Stimulated activated CD8-positive, alpha-beta memory T cell treated with anti-CD3 and anti-CD28 coated beads, Interleukin-4, amount 100 ng/mL, for 1 hour (primary cell): ENCODE measurements at places on chromosomes 2 and 18.

DNA sequence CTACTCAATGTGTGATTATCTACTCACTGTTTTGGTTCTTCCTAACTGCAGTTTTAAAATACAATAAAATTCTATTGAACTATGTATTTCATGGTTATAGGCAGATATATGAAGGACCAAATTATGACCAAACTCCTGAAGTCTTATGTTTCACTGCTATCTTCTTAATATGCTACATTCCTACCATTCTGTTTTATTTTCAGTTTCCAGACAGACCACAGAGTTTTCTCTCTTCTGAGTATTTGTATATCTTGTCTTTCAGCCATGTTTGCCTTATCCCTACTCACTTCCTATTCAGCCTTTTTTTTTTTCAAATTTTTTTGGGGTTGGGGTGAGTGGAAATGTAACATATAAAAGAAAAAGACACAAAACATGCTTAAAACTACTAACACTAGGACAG lies 6.3 kb downstream of the RFTN2 start:
- no peak for DNase-seq

DNA sequence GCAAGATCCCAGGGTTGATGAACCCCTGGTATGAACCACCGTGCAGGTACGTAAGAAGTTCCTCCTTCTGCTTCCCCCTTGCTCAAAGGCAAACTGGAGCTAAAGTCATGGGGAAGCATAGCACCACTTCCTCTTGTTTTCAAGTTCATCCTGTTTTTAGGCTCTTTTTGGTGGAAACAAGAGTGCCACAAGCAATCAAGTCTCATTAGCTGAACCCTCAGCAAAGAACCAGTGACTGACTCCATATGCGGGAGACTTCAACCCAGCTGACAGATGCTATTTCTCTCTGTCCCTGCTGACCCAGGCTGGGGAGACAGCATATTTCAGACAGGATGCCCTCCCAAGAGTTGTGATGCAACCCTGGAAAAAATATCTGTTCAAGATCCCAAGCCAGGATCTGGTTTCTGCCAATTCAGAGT lies 47.7 kb downstream of the BCL2 start:
- no peak for DNase-seq

- DNase-seq: no peak
Measured at GRCh38 chr2:118846953-118847761, at the start of gene EN1. Gene EN1 (minus strand): TSS chr2:118847648. CDS start chr2:118847167, 481 bp downstream.

GRCh38 chr18:76376668-76377358 lies 118.2 kb downstream of the ZNF516 start:
- no peak for DNase-seq

DNA sequence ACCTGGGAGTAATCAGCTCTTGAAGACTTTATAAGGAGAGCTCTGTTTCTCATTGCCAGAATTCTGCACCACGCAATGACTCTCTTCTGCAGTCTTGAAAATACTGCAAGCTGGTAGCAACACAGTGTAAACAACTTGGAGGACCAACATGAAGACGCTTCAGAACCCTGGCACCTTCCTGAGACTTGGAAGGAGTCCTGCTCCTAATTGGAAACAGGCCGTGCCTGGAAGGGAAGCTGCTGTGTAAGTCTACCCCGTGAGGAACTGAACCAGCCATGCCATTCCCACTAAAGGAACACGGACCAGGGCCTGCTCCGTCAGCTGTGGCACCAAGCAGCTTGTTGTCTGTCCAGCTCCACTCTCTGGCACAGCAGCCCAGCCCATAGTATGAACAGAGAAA lies 171.1 kb downstream of the PAX3 start:
- DNase-seq: no peak

- no peak for DNase-seq
Measured at GRCh38 chr18:58009166-58009565, 34.9 kb upstream of the NEDD4L start.

DNA sequence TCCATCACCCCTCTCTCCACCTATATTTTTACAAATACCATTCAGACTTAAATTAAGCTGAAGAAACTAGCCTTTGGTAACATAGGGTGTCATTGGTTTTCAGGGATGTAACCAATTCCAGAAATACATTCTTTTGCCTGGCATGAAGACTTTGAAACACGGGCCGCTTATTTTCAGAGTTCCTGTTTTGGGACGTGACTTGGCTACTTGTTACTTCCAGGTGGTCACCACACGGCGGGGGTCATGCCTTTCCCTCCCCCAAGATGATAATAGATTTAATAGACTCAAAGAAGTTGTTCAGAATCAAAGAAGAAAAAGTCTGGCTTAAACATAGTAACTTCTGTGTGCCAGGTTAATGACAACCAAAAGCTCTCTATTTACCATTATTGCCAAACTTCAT lies 110.6 kb downstream of the SEPTIN10 start:
- DNase-seq: no peak

GRCh38 chr2:151002959-151003600 lies 258.6 kb downstream of the RBM43 start:
- no peak for DNase-seq

- DNase-seq: no peak
Measured at GRCh38 chr2:233387667-233388528, 33.6 kb downstream of the DGKD start.

DNA sequence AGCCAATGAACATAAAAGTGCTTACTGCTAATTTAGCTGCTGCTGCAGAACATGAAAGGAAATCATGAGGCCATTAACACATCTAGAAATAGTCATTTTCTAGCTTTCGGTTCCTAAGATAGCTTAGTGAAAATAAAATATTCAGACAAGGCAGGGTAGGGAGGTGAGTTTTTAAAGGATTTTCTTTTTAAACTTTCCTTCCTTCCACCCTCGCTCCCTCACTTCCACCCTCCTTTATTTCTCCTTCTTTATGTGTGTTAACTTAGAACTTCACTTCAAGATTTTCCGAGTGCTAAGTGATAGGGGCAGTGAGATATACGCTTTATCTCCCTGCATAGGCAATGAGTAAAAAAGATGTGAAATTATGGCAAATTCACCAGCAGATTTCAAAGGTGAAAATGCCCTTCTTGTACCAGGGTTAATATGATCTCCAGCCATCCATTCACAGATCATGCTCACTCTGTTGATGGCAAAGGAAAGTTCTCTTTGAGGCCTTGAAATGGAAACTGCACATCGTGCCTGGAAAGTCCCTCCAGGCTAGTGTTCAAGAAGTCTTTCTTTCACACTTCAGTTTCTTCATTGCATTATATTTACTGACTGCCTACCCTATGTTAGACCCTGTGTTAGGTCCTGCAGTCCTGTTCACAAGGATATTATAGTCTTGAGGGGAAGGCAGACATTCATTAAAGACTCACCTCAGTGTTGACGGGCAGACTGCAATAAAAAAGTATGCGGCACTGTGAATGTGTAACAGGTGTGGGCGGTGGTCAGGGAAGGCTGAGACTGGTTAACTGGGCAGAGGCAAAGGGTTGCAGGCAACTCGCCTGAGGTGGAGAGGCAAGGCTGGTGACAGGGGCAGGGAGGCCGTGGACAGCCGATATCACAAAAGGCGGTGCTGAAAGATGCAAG lies 200.8 kb downstream of the PLCL1 start:
- no peak for DNase-seq

- no peak for DNase-seq
Measured at GRCh38 chr2:238061315-238062202, 758 bp downstream of the SCLY start.

- DNase-seq: no peak
Measured at GRCh38 chr2:170554278-170554955, 160.7 kb upstream of the SP5 start.

- no peak for DNase-seq
Measured at GRCh38 chr2:68125821-68126220, 31.9 kb upstream of the PNO1 start.

DNA sequence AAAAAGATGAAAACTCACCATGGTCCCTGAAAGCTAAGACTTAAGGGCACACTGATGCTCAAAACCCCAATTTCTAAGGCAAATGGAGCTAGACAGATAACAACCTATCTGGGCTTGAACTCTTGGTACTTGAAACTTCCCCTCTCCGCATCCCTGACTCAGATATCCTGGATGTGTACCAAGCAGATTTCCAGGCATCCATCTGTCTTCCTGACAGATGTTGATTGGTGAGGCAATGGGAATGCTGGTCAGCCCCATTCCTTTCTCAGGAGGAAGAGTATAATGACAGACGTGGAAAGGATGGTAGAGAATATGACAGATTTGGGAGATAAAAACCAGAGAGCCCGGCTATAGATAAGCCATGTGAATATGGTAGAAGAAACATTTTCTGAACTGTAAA lies 69.2 kb downstream of the ADD2 start:
- DNase-seq: no peak
